ENCODE measurements at places on chromosomes 1 and 21. TPM values are rescaled to one million over a fixed set of nuclear protein-coding genes. Genes with fewer than 3 reads are reported as not detected.

Gene ITGB2
- 22.5 TPM for total RNA-seq

Gene S100A9
- total RNA-seq: 1,024 TPM

DNA sequence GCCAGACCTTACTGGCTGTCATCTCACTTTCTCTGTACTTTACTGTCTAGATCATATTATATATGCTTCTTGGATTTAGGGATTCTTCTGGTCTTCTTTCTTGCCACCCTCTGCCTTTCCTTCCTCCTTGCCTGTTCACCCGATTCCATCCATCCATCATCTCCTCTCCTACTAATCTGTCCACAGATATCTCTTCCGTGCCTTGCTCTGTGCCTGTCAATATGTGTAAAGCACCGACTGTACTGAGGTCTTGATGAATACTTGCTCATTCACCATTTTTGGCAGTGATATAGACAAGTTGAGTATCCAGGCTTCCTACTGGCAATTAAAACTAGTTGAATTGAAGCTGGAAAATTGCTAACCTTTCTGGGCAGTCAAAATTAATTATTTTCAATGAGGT, 8.1 kb downstream of the FMN2 start:
- no peak for DNase-seq

- peak; percentile 68 for DNase-seq
These were observed 118.0 kb upstream of the MARK1 start for GRCh38 chr1:220409771-220410595.

DNA sequence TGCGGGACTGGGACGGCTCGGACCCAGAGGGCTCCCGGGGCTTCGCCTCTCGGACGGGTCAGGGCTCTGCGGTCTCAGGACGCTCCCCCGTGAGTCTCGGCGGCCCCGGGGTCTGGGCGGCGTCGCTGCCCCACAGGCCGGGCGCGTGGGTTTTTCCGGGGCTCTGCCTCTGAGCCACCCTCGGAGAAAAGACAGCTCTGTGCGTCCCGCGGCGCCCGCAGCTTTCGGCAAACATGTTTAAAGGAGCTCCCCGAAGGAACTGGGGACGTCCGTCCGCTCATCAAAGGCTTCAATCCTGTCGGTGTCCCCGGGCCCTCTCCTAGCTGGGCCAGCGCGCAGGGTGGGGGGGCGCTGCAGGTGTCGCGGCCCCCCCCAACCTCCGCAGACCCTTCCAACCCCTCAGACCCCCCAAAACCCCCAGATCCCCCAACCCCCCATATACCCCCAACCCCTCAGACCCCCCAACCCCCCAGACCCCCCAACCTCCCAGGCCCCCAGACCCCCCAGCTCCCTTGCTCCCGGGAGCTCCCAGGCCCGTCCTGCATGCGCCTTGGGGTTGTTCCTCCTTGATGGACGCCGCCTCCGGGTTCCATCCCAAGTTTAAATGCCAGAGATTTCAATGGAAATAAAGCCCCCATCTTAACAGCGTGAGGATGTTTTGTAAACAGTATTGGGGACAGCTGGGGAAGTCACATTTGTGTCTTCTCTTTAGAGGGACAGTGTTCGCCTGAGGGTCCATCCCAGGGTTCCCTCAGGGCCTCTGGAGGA, 996 bp upstream of the C1orf159 start:
- DNase-seq: no peak

DNA sequence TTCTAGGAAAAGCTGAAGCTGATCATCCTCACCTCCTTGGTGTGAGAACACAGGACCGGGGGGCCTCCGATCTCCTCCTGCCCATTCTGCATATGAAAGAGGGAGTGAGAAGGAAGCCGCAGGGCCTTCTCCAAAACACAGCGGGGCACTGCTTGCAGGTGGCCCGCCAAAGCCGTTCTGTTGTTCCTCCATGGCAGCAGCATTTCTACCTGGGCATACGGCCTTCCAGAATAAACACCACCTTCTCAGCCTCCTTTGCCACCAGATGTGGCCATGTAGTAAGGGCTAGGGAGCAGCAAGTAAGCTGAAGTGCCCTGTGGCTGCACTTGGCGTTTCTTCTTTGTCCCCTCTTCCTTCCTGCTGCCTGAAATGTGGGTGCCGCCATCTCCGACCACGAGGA, 214.9 kb downstream of the TOMM20 start:
- DNase-seq: no peak

DNA sequence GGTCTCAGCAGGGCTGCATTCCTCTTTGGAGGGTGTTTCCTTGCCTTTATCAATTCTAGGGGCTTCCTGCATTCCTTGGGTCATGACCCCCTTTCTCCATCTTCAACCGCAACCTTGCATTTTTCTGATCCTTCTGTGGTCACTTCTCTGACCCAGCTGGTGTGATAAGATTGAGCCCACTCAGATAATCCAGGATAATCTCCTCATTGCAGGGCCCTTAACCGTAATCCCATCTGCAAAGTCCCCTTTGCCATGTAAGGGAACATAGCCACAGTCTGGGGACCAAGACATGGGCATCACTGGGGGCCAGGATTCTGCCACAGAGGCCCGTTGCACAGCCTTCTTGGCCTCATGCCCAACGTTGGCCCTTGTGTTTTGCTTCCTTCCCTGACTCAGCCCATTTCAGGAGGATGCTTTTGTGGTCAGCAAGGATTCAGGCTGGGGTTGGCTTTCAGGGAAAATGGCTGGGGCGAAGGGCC, 35.0 kb upstream of the IL19 start:
- DNase-seq: no peak

- DNase-seq: no peak
These were observed 18.2 kb downstream of the RRP15 start for GRCh38 chr1:218303176-218303879.

DNA sequence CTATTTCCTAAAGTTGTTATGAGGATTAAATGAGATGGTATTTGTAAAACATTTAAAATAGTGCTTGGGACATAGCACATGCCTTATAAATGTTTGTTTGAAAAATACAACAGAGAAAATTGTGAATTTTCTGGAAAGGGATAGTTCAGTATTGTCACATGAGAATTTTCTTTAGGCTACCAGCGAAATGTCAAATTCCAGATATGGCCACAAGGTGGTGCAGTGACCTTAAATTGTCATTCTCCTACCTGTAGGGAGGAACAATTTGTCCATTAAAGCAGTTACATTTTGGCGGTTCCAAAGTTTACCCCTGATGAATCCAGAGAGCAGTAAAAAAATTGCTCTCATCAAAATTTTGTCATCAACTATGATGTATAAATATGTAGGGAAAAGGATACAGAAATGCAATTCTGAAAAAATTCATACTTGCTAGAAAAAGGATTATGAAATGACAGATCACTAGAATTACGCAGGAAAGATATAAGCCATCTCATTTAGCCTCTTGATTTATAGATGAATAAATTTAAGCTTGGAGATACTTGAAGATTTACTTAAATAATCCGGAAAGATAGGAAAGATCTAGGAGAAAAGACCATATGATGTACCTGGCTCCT, 50.2 kb upstream of the TSHB start:
- peak; percentile 15 for DNase-seq

GRCh38 chr1:84425150-84425896, 27.0 kb downstream of the DNASE2B start:
- DNase-seq: no peak

DNA sequence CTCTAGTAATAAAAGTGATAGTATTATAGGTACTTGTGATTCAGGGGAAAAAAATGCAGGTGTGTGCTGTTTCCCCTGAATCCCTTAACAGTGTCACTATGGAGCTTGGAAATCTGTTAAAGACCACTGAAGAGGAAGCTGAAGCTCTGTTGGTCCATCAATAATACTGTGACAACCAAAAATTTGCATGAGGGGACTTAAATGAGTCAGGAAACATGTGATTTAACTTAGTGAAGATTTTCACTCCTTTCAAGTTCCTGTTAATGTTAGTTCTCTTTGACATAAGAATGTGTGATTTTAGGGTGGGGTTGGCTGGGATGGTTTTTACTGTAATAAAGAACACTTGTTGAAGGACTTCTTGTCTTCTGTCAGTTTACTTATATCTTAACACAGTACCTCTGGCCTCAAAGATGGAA, 32.0 kb downstream of the VANGL2 start:
- DNase-seq: no peak

Gene XCL2
- total RNA-seq: not detected

Gene SLC37A1
- total RNA-seq: 3.9 TPM

GRCh38 chr1:97306504-97306903, 584.9 kb downstream of the PTBP2 start:
- no peak for DNase-seq

GRCh38 chr21:43809346-43809799, 20.0 kb downstream of the RRP1 start:
- DNase-seq: no peak

GRCh38 chr1:7753641-7754040, 17.5 kb upstream of the VAMP3 start:
- no peak for DNase-seq

DNA sequence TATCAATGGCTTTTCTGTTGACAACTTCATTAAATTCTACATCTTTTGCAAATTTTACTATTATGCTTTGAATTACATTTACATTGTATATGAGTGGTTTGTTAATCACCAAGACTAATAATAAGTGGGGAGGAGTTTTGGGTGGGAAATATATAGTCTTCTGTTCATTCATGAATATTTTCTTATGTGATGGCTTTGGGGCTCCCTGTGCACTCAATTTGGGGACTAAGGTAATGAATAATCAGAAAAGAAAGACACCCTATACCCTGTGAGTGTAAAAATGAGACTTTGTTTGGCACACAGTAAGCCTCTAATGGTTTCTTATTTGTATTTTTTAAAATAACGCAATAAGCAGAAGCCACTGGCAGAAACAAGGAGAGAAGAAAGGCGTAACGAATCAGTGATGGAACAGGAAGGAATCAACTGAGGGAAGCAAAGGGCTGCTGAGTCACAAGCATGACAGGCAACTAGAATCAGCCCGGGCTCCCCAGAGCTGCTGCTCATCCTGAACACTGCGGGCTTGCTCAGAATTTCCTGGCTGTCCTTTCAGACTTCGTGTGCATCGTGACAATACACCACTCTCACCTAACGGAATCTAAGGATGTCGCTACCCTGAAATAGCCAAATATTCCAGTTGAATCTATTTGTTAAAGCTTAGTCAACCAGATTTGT, 20.8 kb upstream of the RGS2 start:
- no peak for DNase-seq

Gene MYOG
- total RNA-seq: 11.0 TPM

Gene SPATA21
- total RNA-seq: not detected

DNA sequence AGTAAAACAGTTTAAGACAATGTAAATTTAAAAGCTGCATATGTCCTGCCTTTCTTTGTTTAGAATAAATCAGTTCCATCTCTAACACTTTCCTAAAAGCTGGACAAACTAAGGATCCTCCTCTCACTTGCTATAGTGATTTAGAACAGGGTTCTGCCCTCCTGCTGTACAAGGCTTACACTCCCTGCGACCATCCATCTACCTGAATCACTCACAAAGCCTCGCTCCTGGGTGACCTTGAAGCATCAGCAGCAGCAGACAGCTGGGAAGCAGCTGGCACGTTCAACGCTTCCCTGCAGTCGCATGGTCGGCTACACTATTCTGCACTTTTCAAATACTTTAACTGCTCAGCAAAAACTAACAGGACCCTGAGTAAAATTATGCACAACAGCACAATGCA, 128.0 kb downstream of the NTPCR start:
- DNase-seq: no peak

GRCh38 chr1:19197845-19198244, 12.2 kb downstream of the UBR4 start:
- no peak for DNase-seq

GRCh38 chr1:21292984-21293536, 2.8 kb upstream of the ECE1 start:
- no peak for DNase-seq

DNA sequence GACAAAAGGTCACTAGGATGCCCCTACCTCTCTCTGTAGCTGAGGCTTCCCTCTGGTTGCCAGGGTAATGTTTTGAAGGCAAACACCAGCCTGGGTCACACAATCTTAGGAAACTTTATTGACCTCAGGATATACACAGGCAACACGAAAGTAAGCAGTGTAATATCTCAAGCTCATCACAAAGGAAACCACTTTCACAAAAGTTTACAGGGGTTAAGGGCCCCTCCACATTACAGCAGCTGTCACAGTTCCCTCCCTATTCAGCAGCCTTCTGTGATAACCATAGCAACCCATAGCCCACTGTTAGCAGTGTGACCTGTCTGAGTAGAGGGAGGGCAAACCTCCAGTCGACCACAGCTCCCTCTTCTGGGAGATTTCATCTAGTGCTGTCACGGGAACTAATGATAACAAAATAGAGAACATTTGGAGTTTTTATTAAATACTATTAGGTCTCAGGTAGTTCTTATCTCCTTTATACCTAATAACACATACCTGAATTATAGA, 149.8 kb downstream of the PTPRC start:
- DNase-seq: no peak

DNA sequence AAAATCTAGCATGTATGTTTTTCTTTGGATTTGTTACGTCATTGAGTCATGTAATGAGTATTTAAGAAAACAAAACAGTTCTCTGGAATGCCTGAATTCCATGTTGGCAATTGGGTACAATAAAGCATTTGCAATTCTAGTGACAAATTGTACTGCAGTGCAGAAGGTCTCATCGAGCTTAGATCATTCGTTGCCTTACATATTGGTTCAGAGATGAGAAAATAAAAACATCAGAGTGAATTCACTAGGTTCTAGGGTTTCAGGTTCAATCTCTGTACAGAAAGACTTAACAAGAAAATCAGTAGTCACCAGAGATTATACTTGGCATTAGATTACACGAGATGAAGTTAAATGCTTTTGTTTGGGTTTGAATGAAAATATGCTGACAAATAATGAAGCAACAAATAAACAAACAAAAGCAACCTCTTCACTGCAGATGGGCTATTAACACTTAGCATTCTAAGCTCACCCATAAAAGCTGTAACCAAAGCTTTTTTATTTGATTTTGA, 124.7 kb downstream of the RYR2 start:
- DNase-seq: no peak

DNA sequence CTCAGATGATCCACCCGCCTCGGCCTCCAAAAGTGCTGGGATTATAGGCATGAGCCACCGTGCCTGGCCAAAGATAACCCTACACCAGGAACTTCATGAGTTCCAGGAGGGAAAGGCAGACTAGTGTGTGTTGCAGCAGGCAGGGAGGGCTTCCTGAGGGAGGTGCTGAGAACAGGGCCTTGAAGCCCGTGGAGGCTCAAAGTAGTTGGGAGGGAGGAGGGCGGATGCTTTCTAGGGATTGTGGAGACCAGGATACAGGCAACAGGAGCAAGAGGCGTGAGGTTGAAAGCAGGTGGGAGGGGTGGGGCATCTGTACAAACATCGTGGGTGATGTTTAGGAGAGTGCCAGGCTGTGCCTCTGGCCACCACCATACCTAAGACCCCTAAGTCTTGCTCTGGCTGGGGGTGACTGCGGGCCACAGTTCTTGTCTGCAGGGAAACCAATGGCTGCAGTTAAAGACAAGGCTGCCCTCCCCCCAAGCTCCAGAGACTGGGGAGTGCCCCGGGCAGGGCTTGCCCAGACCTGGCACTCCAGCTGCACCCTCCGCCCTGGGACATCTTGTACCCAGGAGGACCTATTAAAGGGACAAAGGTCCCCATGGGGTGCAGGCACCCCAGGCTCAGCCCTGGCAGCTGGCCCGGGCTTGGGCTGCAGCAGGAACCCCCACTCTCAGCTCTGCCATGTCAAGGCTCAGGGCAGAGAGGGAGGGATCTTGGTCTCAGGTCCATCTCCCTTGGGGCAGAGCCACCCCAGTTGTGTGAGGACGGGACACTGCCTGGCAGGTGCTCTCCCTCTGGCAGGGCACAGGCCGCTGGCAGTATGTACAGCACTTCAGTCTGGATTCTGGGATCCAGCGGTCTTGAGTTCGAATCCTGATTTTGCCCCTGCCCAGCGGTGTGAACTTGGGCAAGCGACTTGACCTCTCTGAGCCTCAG, 22.1 kb upstream of the CASZ1 start:
- DNase-seq: no peak

GRCh38 chr1:9610548-9610947, 21.8 kb downstream of the TMEM201 start:
- DNase-seq: no peak

Gene HSPB7
- 3.0 TPM for total RNA-seq

Data from skin of body (tissue), 3 donors.